Activated CD8-positive, alpha-beta memory T cell treated with anti-CD3 and anti-CD28 coated beads for 4 hours (primary cell): ENCODE measurements at places on chromosomes 4 and X.

DNA sequence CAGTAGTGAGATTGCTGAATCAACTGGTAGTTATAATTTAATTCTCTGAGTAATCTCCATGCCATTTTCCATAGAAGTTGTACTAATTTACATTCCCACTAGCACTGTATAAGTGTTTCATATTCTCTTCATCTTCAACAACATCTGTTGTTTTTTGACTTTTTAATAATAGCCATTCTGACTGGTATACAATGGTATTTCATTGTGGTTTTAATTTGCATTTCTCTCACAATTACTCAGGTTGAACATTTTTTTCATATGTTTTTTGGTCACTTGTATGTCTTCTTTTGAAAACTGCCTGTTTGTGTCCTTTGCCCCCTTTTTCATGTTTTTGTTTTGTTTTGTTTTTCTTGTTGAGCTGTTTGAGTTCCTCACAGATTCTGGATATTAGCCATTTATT lies 880.2 kb downstream of the RAPGEF2 start:
- DNase-seq, result no peak

DNA sequence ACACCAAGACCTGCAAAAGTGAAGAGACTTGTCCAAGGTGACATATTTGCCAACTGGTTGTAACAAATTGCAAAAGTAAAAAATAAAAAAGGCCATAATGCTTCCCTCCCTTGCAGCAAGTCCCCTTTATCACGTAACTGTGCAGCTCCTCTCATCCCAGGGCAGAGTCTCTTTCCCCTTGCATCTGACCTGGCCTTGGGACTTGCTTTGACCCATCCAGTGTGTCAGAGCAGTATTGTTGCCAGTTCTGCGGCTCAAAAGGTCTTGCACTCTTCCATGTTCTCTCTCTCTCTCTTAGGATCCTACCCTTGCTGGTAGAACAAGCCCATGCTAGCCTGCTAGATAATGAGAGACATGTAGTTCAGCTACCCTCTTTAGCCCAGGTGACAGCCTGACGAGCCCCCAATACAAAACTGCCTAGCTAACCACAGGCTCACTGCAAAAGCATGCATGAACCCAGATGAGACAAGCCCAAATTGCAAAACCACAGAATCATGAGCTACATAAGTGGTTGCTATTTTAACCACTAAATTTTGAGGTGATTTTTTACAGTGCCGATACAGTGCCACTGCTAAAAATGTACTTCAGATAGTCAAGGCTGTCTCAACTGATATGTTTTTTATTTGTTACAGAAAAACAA lies 289.5 kb upstream of the PPARGC1A start:
- no peak for DNase-seq

GRCh38 chr4:8699063-8699385 lies 106.5 kb downstream of the CPZ start:
- DNase-seq, result no peak

DNA sequence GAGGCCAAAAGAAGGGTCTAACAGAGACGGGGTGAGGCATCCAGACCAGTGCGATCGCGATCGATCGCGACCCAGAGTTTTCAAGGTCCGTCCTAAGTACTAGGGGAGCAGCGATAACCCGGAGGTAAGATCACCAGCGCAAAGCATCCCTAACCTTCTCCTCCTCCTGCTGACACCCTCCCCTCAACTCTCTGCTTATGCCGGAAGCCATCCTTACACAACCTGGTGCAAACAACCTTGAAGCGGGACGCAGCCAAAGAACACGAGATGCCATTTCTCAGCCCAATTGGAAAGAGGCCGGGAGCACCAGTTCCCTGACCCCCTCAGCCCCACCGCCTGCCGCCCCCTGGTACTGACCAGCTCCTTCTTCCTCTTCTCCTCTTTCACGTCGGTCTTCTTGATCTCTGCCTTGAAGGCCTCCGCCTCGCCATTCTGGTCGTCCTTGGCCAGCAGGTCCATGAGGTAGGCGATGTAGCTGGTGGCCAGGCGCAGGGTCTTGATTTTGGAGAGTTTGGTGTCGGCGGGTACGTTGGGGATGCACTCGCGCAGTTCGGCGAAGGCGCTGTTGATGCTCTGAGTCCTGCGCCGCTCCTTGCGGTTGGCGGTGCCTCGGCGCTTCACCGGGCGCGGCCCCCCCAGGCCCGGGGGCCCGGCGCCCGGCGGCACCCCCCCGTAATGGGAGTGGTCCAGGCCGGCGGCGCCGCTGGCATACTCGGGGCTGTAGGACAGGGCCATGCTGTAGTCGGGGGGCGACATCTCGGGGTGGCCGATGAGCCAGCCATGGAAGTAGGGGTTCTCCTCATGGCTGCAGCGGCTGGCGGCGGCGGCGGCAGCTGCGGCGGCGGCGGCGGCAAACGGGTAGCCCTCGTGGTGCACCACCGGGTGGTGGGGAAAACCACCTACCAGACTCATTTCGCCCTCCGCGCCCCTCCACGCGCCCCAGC lies 1.4 kb downstream of the HAND2 start:
- no peak for DNase-seq

DNA sequence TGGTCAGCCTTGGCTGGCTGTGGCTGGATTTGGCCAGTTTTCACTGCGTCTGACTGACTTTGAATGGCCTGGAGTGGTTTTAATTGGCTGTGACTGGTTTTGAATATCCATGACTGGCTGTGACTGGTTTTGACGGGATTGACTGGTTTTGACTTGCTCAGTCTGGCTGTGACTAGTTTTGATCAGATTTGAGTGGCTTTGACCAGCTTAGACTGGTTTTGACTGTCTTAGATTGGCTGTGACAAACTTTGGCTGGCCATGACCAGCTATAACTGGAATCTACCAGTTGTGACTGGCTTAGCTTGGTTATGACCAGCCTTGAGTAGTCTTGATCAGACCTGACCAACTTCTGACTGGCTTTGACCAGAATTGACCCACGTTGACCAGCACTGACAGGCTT lies 168.4 kb upstream of the AMOT start:
- no peak for DNase-seq

- no peak for DNase-seq
Observed at GRCh38 chrX:44785652-44786051, 58.2 kb upstream of the DUSP21 start.

DNA sequence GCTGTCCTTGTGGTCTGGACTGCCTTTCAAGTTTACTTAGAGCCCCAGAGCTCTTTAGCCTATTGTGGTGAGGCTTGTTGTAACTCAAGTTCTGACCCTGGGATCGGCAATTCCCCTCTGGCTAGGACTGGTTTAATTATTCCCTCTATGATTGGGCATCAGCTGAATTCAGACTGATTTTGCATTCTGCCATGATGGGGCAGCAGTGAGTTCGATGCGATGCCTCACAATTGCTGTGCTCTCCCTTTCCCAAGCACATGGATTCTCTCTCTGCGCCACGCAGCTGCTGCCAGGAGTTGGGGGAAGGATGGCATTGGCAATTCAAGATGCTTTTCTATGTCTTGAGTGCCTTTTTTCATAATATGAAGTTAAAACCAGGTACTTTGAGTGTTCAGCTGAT lies 327.8 kb upstream of the CXorf51B start:
- DNase-seq, result no peak

GRCh38 chr4:41820473-41820872 lies 71.9 kb upstream of the PHOX2B start:
- DNase-seq, result no peak

DNA sequence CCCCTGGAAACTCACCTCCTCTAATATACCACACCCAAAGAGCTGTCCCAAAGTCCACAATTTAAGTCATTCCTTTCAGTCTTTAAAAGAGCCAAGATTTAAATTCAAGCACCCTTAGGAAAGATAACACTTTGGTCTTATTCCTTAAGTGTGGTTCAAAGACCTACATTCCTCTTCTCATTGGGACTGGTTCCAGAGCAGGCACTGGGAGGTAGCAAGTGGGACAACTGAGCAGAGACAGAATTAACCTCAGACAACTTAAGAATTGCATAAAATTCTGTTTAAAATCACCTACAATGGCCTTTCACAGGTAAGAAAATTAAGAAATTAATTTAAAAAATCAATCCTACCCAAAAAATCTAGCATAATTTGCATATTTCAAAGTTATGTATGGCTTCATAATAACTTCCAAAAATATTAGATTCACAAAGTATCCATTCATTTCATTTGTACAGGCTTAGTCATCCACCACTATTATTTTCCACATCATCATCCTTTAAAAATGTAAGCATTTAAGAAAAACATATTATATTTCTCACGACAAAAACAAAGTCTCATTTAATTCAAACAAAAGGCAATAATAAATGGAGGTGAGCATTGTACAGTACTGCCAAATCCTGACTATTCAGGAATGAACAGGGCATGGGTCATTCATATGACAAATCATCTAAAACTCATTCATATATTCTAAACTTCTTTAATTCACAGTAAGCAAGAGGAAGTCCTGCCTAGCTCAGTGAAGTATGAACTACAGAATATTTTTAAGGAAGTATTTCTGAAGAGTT lies 13.6 kb downstream of the PRSS12 start:
- DNase-seq, result no peak

- no peak for DNase-seq
Observed at GRCh38 chrX:40698851-40699250, 36.5 kb downstream of the MED14 start.

DNA sequence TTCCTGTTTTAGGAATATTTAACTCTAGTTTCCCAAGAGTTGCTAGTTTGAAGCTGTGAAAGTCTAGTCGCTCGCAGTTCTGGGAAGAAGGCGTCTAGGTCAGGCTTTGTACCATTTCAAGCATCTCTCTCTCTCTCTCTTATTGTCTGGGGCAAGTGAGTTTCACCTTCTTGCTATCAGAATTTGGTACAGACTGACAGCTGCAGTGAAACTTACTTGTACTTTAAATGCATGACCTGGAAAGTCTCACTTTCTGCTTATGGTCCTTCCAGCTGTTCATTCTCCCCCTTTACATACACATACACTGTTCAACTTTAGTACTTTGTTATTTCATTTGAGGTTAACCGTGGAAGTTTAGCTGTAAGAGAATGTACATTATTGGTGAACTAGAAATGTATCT lies 4.4 kb downstream of the FRMPD4 start:
- DNase-seq, result no peak

DNA sequence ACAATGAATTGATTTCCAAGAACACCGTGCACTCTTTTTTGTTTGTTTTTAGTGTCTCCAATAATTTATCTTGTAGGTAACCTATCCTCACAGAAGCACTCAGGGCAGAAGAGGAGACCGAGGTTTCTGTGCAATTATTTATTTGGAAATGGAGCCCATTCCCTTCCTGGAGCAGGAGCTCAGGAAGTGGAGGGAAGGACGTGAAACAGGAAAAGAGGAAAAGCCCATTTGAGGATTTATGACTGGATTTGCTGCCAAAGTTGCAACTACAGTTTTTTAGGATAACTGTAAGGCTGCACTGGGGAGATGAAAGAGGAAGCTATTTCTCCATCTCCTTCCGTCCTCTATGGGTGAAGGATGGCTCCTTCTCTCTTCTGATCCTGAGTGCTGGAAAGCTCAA lies 31.7 kb upstream of the MXRA5 start:
- DNase-seq, result no peak

- DNase-seq, result no peak
Observed at GRCh38 chr4:76690906-76691275, 207.1 kb downstream of the SOWAHB start.

- DNase-seq, result no peak
Observed at GRCh38 chrX:68997911-68998310, 167.3 kb downstream of the PJA1 start.

- no peak for DNase-seq
Observed at GRCh38 chr4:27398631-27399310, 538.1 kb downstream of the STIM2 start.

DNA sequence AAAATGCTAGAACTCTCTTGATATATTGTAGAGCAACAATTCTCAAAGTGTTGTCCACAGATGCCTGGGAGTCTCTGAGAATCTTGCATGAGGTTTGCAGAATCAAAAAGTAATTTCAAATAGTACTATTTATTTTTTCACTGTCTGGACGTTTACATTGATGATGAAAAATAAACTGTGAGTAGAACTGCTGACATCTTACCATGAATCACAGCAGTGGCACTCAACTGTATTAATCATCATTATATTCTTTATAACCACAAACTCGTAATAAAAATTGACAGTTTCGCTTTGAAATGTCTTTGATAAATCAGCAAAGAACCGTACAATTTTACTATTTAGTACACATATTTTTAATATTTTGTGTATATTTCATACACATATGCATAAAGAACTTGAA lies 94.5 kb downstream of the NAF1 start:
- DNase-seq, result no peak

DNA sequence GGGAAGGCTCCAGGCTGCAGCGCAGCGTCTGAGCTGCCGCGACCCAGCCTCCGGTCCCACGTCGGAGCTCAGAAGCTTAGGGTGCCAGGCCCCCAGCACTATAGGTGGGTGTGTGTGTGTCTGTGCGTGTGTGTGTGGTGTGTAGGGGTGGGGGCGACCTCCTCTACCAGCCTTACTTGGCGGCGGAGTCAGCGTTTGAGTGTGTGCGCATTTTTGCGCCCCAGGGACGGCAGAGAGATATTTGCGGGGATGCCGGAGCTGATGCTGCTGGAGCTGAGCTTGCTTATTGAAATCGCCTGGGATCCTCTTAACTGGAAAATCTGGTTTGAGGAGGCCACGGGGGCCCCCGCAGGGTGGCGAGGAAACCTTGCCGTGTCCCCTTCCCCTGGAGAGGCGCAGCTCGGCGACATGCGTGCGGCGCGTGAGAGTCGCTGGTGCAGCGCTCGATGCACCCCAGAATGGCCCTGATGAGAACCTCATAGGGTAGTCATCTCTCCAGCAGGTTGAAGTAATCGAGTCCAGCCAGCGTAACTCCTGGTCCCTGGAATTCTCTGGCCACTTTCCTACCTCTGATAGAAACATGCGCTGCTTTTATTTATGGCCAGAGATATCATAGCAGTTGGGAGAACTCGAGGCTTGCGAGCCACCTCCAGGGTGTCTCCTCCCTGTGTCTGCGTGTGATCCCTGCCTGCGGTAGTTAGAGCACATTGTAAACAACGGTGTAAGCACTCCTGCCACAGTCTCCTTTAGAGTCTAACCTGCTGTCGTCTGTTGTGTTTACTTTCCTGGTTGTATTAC lies 2.7 kb downstream of the ADGRL3 start:
- DNase-seq, result no peak

- no peak for DNase-seq
Observed at GRCh38 chr4:1030031-1030430, 18.6 kb downstream of the FGFRL1 start.

- no peak for DNase-seq
Observed at GRCh38 chr4:64893205-64893604, 484.0 kb upstream of the TECRL start.

DNA sequence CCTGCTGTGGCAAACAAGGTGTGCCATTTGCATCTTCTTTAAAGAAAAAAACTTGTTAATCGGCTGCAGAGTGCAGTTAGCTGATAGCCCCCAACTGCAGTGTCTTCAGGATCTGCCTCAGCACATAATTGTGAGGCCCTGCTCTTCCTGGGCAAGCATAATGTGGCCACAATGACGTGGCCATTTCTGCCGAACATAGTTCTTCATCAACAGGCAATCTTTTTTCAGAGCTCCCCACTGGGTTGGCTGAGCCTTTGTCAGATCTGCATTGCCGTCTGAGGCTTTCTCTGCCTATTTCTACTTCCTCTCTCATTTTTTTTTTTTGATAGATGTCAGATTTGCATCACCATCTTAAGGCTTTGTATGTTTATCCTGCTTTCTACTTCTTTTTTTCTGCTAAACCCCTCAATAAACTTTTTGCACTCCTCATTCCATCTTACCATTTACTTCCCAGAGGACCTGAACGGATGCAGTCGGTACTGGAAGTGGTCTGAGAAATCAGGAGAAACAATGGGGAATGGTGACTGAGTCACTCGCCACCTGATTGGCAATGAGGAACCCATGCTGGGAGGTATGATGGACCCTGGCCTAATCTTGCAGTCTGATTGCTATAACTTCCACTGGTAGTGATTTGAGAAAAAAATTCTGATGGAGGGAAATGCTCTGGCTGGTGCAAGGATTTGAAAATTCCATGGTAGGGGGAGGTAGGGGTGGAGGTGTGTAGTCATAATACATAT lies 21.2 kb upstream of the TAB3 start:
- no peak for DNase-seq
